CD4-positive, alpha-beta T cell treated with Interleukin-4 for 4 hours (primary cell): ENCODE measurements at places on chromosomes 12 and 14.

- DNase-seq, result no peak
These were observed 126.8 kb upstream of the VRK1 start for GRCh38 chr14:96670391-96670790.

DNA sequence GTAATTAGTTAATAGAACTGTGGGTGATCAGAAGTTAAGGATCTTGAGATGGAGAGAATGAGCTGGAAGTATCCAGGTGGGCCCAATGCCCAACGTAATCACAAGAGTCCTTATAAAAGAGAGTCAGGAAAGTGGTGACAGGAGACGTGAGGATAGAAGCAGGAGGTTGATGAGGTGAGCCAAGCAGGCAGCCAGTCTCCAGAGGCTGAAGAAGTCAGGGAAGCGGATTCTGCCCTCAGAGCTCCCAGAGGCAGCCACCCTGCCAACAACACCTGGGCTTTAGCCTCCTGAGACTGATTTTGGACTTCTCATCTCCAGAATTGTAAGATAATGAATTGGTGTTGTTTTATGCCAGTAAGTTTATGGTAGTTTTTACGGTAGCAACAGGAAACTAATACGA lies 10.1 kb upstream of the SAV1 start:
- DNase-seq, result no peak

DNA sequence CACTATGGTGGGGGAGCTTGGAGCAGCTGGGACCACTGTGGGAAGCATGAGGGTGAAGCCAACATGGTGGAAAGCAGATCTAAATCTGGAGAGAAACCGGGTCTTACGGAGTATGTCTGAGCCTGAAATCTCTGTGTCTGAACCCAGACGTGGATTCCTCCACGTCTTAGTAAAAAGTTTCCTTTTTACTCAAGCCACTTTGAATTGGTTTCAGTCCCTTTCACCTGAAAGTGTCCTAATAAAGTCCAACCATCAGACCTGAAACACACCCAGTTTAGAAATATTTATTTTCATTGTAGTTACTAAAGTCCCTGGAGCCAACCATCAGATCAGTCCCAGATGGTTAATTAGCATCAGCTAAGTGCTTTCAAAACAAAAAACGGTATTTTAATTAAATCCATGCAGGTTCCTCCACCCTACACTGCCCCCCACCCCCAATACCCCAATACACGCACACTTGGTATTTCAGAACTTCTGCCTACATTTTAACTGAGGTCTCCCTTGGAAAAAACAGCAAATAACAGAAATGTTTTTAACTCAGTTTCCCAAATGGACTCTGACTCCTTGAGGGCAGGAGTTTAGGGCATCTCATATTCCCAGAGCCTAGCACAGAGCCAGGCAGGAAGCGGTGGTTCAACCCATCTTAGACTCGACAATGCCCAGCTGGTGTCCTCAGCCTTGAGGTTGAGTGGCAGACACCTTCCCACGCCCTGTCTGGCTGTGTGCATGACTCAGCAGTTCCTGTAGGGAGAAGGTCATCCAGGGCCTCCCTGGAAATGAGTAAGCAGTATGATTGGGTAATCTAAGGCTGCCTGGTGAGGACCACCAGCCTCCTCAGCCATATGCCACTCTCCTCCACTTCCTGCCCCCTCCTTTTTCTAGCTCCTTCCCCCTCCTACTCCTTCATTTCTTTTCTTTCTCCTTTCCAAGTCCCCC lies 175.8 kb downstream of the TTC8 start:
- DNase-seq, result no peak

GRCh38 chr12:132385923-132386751 lies 56.7 kb upstream of the GALNT9 start:
- DNase-seq, result no peak

- DNase-seq, result no peak
These were observed 29.3 kb upstream of the PDE3A start for GRCh38 chr12:20339060-20339459.

- DNase-seq, result no peak
These were observed 21.4 kb upstream of the TMEM263 start for GRCh38 chr12:106934277-106934676.

GRCh38 chr12:66590275-66590985 lies 88.4 kb downstream of the GRIP1 start:
- no peak for DNase-seq

GRCh38 chr12:48938805-48939204 lies 13.5 kb upstream of the FKBP11 start:
- DNase-seq, result no peak

GRCh38 chr12:13222076-13222475 lies 25.6 kb downstream of the EMP1 start:
- DNase-seq, result no peak

DNA sequence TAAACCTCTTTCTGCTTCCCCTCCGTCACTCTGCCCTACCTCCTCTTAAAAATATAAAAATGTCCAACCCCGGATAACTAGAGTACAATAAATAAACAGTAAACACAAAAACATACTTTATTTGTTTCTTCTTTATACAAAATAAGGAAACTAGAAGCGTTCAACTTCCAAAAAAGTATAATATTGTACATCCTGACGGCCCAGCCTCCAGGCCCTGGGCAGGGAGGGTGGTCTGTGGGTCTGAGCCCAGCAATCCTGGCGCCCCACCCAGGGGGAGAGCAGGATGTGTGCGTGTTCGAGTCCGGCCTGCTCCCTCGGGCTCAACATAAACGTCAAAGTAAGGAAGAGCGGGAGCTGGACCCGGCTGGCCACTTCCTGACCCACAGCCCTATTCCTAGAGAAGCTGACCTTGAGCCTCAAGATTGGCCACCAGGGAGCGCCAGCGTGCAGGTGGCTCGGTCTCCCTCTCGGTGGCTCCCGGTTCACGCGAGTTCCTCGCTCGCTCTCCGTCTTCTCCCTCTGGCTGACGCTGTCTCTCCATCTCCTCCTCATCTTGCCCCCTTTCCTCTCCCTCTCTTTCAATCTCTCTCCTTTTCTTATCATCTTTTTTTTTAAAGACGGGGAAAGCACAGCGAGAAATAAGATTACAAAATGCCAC lies 9.4 kb downstream of the LHX5 start:
- peak; percentile 48 for DNase-seq

DNA sequence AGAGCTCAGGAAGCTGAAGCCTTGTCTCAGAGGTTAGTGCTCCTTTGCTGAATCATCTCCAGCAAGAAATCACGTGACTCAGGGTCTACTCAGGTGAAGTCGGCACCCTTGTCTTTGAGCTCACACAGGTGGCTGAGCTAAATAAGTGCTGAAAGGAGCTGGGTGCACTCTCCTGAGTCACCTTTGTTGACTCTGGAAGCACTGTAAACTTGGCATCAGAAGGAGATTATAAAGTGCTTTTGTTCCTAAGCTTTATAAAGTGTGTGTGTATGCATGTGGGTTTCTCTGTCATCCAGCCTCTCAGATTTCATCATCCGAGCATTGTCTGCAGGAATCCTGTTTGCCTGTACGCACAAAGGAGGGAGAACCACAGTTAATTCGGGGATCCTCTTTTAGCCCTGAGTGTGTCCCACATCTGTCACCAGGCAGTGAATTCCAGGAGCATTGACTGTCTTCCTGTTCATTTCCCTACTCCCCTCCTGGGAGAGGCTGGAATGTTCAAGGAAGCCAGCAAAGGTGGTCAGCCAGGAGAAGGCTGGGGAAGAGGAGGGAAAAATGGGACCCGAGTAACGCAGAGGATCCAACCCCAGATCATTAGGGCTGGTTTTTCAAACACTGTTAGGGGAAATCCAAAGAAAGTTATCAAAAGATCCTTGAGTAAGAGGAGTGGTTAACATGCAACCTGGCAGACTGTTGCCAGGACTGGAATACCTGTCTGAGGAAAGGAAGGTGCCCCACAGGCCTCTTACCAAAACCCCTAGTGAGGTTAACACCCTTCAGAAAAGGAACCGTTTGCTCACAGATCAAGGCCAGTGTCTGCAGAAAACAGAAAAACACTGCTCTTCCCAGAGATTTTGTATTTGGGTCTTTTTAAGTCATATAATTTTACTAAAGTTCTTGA lies 157.5 kb upstream of the HIF1A start:
- DNase-seq, result peak; percentile 66

- no peak for DNase-seq
These were observed 762.9 kb downstream of the C12orf50 start for GRCh38 chr12:87266305-87266704.

DNA sequence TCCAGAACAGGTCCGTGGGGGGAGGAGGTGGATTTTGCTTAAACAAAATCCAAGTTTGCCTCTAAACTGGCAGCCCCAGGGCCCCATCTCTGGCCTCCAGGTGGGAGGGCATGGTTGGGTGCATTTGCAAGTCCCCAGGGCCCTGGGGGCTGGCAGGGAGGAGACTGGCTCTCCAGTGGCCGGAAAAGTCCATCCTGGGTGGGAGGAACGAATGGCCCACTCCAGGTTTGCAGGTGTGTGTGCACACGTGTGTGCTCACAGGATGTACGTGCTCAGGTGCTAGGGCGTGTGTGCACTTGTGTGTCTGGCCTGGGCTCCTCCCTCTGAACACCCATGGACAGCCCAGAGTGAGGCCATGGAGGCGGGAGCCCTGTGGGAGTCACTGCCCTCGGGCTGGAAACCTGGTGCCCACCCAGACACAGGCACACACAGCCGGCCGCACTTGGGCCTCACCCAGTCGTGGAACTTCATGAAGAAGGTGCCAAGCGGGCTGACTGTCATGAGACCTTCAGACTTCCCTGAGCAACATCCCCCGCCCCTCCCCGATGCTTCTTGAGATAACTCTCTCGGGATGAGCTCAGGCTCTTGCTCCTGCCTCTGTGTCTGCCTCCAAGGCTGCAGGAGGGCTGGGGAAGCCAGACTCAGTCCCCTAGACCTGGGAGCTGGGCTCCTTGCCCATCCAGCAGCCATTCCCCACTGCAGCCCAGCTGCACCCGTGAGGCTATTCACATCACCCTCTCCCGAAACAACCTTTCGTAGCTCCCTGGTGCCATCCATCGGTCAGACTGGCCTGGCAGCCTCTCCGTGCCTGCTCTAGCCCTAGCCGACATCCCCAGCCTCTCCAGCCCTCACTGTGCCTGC lies 9.4 kb downstream of the AHNAK2 start:
- DNase-seq, result no peak

DNA sequence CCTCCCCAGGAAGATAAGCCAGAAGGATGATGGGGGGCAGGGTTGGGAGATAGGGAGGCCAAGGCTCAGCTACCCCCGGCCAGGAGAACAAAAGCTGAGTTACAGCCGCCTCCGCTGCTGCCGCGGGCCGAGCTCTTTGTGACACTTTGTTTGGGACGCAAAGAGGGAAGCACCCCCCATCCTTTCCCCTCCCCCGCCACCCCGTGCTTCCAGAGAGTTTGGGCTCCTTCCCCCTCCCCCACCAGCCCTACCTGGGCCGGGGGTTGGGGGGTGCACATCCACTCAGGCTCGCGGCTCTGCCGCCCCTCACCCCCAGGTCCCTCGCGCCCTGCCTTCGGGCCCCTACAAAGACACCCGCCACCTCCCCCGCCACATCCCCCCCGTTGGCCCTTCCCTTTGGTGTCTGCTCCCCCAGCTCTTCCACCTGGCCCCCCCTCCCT lies 799 bp downstream of the ZNF219 start:
- DNase-seq, result no peak

DNA sequence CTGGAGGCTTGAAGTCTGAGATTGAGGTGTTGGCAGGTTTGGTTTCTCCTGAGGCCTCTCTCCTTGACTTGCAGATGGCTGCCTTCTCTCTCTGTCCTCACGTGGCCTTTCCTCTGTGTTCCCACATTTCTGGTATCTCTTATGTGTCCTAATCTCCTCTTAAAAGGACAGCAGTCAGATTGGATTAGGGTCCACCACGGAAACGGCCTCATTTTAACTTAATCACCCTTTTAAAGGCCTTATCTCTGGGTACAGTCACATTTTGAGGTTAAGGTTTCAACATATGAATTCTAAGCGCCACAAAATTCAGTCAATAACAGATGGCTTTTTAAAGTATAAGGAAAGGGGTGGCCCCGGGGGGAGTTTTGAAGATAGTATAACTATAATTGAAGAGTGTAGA lies 33.5 kb downstream of the UNC79 start:
- DNase-seq, result no peak

GRCh38 chr14:32381869-32382268 lies 52.8 kb downstream of the AKAP6 start:
- no peak for DNase-seq

DNA sequence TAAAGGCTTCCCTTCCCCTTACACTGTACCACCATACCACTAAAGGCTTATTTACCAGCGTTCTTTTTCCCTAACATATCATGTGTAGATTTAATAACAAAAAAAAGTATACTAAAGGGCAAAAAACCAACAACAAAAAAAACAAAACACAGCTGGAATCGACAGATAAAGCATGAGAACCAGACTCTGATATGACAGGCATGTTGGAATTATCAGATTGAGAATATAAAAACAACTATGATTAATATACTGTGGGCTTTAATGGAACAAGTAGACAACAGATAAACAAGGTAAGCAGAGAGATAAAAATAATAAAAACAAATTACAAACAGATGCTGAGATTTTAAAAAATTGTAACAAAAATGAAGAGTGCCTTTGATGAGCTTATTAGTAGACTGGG lies 754.1 kb upstream of the MDGA2 start:
- no peak for DNase-seq

- DNase-seq, result no peak
These were observed 21.8 kb downstream of the IRAK3 start for GRCh38 chr12:66210840-66211239.

- DNase-seq, result no peak
These were observed 24.8 kb upstream of the MUCL1 start for GRCh38 chr12:54829511-54829910.

DNA sequence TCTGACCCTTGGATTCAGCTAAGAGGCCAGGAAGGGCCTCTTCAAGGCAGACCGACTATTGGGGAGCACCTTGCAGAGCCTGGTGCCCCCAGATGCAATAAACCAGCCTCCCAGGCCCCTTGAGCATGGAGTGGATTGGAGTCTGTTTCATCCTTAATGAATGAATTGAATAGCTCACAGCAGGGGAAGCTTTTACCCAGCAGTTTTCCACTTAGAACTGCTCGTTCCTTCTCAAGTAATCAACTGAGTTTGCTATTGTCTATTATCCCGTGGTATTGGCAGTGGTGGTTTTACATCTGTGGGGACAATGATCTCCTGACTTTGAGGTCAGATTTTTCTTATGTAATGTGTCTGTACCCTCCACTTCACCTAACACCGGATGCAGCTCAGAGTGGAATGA lies 197.6 kb downstream of the AACS start:
- no peak for DNase-seq

DNA sequence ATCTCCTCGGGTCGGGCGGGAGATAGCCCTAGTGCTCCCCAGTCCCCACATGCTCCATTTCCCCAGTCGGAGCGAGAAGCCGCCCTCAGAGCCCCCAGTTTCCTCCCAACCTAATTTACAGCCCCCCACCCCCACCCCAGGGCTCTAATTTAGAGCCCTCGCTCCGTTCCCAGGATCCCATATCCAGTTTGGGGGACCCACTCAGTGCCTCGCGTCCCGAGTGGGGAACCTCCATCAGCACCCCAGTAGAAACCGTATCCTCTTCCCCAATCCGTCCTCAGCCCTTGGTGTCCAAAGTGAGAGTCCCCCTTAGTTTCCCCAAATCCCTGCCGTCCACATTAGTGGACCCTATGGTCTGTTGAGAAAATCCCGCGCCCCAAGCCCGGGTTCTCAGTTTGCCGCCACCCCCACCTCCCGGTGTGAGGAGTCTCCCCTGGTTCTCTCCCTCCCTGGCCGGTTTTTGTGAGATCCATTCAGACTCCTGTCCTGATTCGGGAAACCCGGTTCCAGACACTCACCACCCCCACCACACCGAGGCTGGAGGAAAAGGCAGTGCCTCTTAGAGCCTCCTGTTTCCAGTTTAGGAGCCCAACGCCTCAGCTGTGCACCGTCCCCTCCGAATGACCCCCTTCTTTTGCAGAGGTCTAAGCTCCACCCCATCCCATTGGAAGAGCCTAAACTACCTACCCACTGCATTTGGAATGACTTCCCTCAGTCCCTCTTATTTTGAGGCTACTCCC lies 809 bp upstream of the MSI1 start:
- DNase-seq, result no peak

GRCh38 chr14:56310643-56311042 lies 192.4 kb downstream of the PELI2 start:
- no peak for DNase-seq
